ENCODE measurements at places on chromosomes 7 and 10.

- no peak for DNase-seq
Observed at GRCh38 chr10:48806342-48806741, 121.7 kb downstream of the WDFY4 start.

- no peak for DNase-seq
Observed at GRCh38 chr10:73644767-73645166, 3.5 kb upstream of the MYOZ1 start.

- peak; percentile 94 for DNase-seq
Observed at GRCh38 chr7:102912742-102913141, at the start of gene LRRC17. Gene LRRC17, plus strand, starts transcription at chr7:102913000. Its CDS starts 20,914 bp downstream, at chr7:102933914.

DNA sequence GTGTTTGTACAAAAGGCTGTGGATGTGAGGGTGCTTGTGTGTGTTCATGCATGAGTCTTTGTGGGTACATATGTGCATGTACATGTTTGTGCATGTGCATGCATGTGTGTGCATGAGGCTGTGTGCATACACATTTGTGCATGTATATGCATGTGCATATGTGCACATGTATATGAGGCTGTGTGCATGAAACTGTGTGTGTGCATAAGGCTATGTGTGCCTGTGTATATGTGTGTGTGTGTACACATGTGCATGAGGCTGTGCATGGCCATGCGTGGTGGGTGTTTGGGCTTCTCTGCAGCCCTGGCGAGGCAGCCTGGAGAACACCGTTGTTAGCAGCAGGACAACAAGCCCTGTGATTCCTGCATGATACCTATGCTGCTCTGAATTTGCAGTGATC is 207.7 kb upstream of the ADCY1 start:
- no peak for DNase-seq

DNA sequence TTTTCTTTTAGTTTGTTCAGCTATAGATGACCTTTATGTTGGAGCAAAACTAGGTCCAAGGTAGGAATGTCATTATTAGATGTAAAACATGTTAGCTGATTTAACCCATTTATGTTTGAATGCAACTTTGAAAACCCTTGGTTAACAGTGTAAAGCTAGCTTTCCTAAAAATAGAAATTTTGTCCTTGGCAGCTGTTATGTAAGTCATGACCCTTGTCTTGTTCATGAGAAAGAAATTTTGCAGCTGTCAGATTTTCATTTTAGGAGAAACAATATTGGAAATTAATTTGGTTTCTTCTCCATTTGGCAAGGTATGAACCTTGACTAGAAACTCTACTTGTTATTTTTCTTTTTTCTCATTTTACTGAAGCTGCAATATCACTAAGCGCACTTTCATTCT is 23.9 kb upstream of the CCAR1 start:
- DNase-seq: no peak

GRCh38 chr7:87475359-87476178 is at the start of gene ABCB4:
Gene ABCB4, minus strand, starts transcription at chr7:87475680. Its CDS starts 215 bp downstream, at chr7:87475465.
- no peak for DNase-seq

DNA sequence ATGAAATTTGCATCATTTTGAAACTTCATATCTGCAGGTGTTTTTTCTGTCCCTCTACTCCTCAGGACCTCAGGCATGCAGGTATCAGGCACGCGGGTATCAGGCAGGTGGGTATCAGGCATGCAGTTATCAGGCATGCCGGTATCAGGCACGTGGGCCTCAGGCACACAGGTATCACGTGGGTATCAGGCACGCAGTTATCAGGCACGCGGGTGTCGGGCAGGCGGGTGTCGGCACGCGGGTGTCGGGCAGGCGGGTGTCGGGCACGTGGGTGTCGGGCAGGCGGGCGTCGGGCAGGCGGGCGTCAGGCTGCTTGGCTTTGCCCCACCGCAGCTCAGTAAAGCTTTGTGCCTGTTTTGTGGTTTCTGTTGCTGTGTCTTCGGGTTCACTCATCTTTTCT is 8.7 kb downstream of the SPRN start:
- DNase-seq: no peak

DNA sequence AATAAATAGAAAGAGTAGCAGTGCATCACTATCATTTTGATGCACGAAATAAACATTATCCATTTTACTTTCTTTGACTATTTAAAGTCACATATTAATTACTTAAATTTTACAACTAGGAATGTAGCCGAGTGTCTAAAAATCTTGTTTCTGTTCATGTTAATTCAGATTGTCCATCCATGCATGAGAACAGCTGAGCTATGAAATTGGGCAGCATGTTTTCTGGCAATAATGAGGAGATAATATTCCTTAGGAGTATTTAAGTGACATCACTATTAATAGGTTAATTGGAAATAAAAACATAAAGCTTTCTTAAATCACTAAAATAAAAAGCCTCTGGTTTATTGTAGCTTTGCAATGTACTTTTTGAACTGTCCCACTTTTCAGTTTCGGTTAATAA is 293.8 kb downstream of the PHTF2 start:
- no peak for DNase-seq

DNA sequence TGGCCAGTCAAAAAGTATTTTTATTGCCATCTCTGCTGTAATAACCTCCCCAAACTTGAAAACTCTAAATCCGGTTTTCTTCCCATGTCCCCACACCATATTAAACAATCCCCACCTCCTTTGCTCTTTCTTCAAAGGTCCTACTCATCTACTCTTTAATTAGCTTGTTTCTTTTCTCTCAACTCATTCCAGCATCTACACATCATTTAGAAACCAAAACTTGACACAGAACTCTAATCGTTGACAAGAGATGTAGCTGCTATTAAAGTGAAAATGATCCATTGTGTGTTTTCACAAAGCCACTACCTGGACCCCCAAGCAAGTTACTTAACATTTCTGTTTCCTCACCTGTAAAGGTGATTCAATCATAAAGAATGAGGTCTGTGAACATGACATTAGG is 436.3 kb upstream of the NPVF start:
- DNase-seq: no peak

GRCh38 chr10:68144709-68145108 is 35.4 kb downstream of the MYPN start:
- DNase-seq: no peak

DNA sequence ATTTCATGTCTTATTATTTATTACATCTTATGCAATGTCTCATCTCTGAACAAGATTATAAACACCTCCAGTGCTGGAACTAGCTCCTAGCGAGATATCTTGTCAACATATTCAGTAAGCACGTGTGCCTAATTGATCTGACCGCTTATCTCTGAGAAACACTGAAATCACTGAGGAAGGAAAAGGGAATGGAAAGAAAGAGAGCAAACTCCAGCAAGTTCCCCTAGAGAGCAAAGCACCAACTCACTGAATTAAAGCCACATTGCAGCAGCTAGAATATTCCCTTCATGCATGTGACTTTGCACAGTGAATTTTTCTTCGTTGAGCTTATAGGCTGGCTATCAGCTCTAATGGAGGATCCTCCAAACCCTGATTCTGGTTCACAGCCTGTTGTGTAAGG is 177.1 kb upstream of the FRMD4A start:
- DNase-seq: no peak

DNA sequence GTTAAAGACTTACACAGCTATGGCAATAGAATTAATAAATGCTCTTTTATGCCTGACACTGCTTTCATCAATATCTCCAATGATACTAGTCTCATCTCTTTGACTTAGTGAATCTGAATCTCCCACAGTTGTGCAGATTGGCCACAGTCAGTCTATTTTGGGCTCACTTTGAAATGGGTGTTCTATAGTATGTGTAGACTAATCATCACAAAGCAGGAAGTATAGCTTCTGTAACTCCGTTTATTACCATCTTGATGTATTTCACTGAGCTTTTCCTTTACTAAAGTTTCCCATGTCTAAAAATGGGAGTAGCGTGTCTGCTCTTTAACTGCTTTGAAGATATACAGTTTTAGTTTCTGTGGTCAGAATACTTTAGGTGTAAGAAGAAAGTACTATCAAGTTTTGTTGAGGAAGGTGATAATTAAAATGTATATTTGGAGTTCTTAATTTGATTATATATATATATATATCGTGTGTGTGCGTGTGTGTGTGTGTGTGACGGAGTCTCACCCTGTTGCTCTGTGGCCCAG is 70.1 kb downstream of the ST7 start:
- DNase-seq: no peak

- no peak for DNase-seq
Observed at GRCh38 chr10:88424881-88425280, 158.2 kb downstream of the RNLS start.

DNA sequence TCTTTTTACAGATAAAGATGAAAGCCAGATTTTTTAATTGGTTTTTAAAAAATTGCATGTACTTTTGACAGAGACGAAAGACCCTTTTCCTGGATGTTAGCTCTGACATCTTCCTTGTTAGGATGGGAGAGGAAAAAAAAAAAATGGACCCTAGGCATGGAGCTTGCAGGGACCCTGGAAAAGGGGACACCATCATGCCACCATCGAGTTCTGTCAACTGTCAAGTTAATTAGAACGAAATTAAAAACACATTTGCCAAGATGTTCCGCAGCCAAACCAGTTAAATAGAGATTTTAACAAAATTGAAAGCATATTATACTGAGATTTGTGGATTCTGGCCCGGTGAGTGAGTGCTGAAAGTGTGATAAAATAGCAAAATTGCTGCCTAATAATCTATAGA is 202.6 kb downstream of the BUB3 start:
- DNase-seq: no peak

DNA sequence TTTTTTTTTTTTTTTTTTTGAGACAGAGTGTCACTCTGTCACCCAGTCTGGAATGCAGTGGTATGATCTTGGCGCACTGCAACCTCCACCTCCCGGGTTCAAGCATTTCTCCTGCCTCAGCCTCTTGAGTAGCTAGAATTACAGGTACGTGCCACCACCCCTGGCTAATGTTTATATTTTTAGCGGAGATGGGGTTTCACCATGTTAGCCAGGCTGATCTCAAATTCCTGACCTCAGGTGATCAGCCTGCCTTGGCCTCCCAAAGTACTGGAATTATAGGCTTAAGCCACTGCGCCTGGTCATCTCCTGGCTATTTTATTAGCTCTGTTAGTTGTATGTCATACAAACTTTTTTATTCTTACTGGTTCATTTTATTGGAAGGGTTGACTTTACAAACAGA is 103.0 kb downstream of the LCOR start:
- DNase-seq: no peak

GRCh38 chr10:612696-613095 is 76.8 kb downstream of the DIP2C start:
- DNase-seq: no peak

DNA sequence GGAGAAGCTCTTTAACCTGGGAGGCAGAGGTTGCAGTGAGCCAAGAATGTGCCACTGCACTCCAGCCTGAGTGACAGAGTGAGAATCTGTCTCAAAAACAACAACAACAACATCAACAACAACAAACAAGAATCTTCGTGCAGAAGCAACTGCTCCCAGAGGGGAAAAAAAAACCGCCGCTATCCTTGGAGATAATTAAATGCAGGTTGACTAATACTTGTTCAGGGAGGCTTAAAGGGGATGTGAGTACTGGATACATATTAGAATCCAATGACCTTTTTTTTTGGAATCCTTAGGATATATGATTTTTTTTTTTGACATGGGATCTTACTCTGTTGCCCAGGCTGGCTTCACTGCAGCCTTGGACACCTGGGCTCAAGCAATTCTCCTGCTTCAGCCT is 89.6 kb upstream of the FAM171A1 start:
- DNase-seq: no peak

DNA sequence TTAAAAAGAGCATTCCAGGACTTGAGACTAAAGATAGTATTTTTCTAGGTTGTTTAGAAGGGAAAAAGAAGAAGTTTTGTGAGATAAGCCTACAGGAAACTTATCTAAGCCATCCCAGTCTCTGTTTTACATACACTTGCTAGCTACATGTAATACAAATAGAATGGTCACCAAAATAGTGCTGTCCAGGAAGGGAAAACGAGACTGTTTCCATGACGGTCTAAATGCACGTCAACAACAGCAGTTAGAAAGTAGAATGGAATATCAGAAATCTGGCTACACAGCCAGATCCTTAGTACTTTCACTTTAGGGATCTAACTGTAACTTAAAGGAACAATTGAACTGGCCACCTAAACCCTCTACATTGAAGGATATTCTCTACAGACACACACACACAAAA is 117.6 kb downstream of the TSPAN12 start:
- peak; percentile 40 for DNase-seq

GRCh38 chr10:84310470-84310869 is 17.9 kb upstream of the CCSER2 start:
- DNase-seq: peak; percentile 50
